ENCODE measurements at places on chromosomes 11 and 22.

GRCh38 chr11:6596239-6596877 is 7.1 kb downstream of the RRP8 start:
- no peak for DNase-seq

- no peak for DNase-seq
These were observed 35.4 kb downstream of the SLN start for GRCh38 chr11:107676336-107677057.

- DNase-seq: no peak
These were observed 20.0 kb downstream of the CAVIN3 start for GRCh38 chr11:6300325-6300724.

- no peak for DNase-seq
These were observed 14.1 kb upstream of the RAC2 start for GRCh38 chr22:37258005-37258752.

- no peak for DNase-seq
These were observed 3.5 kb upstream of the COX8A start for GRCh38 chr11:63970902-63971301.

DNA sequence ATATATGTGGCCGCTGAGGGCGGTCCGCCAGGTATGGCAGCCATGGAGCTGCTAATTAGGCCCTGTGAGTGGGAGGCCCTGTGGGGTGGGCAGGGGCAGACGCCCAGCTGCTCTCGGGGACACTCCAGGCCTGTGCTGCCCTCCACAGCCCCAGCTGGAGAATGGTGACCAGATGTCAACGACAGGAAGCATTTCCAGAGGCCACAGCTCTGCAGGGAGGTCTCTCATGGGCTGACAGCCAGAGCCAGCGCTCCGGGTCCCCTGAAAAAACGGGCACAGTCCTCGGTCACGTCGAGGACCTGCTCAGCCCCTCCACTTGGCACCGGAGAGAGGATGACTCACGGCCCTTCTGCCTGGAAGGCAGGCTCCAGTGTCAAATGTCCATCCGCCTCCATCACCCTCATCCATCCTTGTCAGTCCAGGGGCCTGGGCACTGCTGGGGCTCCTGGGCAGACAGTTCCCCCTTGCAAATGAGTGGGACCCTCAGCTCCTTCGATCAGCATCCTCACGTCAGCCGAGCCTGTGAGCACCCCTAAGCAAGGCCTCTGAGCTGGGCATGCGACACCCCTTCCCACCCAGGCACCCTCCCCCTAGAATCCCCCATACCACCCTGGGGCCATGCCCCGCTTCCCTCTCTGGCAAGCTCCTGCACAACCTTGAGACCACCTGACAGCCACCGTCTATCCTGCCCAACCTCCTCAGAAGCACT is 1.9 kb downstream of the BID start:
- DNase-seq: no peak

GRCh38 chr11:108912581-108912980 is 247.7 kb downstream of the DDX10 start:
- no peak for DNase-seq

- no peak for DNase-seq
These were observed 13.3 kb upstream of the ANO1 start for GRCh38 chr11:70064726-70065317.

- no peak for DNase-seq
These were observed 8.5 kb downstream of the MARK2 start for GRCh38 chr11:63847363-63847762.

DNA sequence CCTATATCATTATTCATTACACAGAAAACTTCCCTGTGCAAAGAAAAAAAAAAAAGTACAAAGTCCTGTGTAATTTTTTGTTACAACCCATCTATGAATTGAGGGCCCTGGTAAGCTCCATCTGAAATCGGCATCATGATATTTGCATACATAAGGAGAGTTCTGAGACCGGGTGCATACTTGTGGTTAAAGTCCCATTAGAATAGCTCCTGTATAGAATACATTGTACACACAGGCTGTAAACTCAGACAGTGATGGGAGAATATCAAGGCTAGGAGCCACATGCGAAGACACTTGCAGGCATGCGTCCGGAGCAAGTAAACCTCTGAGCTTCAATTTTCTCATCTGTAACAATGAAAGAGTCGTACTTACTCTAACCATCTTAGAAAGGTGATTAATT is 353.2 kb downstream of the ETS1 start:
- DNase-seq: no peak

DNA sequence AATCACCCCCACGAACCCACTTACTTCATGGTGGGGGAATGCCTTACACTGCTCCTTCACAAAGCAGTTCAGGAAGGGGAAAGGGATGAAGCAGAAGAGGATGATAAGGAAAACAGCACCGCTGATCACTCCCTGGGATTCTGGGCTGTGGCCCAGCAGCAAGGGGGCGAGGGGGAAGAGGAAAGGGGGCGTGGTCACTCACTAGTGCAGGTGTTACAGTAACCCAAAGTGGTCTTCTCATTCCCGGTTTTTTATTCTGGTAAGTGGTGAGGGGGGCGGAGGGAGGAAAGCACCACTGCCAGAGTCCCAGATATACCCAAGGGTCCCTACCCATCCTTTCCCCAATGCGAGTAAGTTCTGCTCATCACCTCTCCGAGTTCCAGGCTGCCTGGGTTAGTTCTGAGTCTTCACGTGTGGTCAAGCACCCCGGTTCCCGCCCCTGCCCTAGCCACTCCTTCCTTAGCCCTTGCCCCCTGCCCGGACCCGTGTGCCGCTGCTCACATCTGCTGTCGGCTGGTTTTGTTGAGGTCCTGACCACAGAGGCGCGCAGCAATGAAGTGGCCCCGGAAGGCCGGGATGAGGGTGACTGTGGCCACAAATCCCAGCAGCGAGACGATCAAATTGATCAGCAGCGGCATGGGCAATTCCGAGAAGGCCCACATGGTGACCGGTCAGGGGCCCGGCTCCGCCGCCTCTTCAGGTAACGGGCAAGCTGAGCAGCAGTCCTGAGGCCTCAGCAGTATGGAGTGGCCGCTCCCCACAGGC is 477 bp downstream of the DPAGT1 start:
- no peak for DNase-seq

DNA sequence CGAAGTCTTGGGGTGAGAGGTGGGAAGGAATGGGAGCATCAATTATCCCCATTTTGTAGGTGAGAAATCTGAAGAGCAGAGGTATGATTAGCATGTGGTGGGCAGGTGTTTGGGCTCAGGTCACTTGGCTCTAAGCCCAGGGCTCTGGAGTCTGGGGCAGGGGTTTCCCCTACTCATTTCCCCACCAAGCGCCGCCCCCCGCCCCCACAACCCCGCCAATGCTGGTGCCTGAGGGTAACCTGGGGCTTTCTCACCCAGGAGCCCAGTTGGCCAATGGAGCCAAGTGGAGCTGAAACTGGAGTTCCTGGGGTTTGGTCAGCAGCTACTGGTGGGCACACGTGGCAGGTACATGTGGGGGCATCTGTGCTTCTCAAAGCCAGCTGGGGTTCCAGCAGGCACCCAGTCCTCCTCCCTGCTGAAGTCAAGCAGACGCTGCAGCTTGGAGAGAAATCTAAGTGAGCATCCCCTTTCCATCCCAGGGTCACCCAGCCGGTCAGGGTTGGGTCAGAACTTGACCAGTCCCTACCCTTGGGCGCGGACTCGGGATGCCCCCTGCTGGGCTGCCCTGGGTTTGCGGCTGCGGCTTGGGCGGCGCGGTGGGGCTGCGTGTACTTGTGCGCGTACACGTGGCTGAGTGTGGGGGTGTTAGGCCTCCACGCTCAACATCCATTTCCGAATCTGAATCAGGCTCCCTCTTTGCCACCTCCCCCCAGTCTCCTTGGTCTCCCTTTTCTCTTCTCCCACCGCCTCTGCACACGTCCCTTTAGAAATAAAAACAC is 1.7 kb upstream of the CHRM1 start:
- no peak for DNase-seq

- no peak for DNase-seq
These were observed 1.1 kb downstream of the MYBPC3 start for GRCh38 chr11:47351156-47352126.

DNA sequence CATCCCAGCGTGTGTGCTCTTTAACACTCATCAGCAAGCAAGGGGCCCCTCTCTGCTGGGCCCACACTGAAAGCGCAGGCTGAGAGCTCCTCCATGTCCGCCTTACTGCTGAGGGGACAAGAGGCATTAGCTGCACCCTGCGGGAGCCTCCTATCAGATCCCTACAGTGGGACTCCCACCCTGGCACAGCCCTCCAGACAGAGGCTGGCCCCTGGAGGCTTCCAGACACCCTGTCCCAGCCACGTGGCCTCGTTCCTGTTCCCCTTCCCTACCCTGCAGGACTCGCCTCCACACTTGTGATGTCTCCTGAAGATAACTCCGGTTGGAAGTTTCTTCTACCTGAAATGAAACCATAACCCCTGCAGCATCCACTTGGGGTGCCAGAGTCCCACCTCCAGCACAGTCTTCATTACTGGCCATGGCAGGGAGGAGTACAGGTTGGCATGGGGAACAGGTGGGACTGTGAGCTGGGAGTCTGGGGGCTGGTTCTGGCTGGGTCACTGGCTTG is 5.0 kb upstream of the SH3BP1 start:
- no peak for DNase-seq

DNA sequence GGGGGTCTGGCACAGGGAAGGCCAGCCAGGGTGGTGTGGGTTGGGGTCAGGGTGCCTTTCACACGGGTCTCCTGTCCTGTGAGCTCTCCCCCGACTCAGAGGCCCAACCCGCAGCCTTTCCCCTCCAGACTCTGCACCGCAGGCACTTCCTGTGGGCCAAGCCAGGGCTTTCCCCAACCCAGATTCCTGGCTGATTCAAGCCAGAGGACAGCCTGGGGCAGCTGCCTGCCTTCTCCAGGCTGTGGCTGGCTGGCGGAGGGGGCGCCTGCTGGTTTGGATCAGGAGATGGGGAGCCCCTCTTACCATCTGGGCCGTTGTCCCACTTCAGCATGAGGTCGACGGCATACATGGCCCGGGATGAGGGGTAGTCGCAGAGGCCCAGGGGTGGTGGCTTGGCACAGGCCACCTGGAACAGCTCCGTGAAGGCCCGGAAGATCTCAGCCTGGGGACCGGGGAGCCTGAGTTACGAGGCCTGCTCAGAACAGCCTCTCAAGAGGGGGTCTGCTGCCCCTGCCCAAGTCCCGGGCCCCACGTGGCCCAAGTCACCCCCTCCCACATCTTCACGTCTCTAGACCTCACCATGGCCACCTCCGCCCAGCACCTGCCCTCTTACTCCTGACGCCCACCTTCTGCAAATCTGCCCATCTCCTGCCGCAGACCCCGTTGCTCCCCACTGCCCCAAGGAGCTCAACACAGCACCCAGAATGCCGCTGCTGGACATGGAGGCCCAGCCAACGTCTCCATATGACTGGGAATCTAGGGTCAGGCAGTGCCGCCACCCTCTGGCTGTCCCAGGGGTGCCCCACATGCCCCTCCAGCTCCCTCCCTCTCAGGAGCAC is 17.3 kb downstream of the TSPO start:
- no peak for DNase-seq

GRCh38 chr22:35418088-35418487 is 18.1 kb downstream of the MCM5 start:
- DNase-seq: no peak

DNA sequence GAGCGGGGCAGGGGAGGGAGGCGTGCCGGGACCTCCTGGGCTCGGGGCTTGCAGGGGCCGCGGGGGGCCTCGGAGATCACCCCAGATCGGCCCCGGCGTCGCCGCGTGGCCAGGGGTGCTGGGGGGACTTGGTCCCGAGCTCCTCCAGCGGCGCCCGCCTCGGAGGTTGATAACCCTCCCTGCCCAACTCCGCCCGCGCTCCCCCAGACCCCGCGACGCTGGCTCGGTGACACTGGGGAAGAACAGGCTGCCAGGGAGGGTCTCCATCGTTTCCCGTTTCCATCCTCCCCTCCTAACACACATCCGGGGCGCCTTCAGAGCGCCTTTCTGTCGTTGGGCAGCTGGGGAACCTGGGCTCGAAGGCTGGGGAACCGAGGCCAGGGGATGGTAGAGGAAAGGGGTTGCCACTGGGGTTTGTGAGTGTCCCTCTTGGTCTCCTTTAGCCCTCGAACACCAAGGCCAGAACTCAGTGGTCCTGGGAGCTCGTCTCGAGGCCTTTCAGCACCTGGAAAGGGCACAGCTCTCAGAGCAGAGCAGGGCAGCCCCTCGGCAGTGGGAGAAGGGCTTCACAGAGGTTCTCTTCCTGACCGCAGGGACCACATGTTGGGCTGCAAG is 431 bp downstream of the SLC37A2 start:
- DNase-seq: no peak

DNA sequence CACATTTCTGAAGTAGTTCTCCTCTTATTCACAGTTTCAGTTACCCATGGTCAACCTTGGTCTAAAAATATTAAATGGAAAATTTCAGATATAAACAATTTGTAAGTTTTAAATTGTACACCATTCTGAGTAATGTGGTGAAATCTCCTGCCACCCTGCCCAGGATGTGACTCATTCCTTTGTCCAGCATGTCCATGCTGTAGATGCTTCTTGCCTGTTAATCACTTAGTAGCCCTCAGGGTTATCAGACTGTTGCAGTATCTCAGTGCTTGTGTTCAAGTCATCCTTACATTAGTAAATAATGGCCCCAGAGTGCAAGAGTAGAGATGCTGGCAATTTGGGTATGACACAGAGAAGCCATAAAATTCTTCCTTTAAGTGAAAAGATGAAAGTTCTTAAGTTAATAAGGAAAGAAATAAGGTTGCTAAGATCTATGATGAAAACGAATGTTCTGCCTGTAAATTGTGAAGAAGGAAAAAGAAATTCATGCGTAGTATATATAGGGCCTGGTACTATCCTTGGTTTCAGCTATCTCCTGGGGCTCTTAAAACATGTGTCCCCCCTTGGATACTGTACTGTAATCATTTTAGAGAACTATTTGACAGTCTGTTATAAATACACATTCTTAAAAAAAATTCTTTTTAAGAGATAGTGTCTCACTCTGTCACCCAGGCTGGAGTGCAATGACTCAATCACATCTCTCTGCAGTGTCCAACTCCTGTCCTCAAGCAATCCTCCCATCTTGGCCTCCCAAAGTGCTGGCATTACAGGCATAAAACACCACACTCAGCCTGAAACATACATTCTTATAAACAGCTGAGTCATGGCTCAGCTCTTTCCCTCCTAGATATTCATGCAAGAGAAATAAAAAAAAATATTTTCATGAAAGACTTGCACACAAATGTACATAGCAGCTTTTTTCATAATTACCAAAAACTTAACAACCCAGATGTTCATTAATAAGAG is 31.3 kb downstream of the MTNR1B start:
- DNase-seq: no peak

GRCh38 chr22:43945632-43946383 is 9.4 kb upstream of the SAMM50 start:
- no peak for DNase-seq

DNA sequence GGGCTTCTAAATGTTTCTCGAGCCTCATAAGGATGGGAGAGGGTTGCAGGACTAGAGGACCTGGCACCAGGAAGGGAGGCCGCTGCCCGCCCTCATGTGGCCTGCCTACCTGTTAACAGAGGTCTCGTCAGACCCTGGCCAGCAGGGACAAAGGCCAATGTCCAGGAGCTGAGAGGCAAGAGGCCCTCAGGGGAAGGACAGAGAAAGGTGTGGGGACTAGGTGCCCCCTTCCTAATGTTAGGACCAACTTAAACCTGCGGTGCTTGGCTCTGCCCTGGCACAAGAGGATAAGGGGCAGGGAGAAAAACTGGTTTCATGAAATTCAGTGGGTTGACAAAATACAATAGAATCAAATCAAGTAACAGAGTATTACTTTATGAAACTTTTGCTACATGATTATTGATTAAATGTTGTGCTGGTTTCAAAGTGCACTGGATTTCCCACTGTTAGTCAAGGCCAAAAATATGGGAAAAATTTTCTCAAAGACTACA is 20.0 kb upstream of the SYT12 start:
- DNase-seq: no peak

Data from tibial artery (tissue), 4 donors.